CD4-positive, alpha-beta T cell treated with Interferon alpha-2 for 1 hour (primary cell): ENCODE measurements at places on chromosomes 3 and 15.

GRCh38 chr3:156149876-156150275, 29.5 kb downstream of the KCNAB1 start:
- no peak for DNase-seq

GRCh38 chr3:55177749-55178148, 249.9 kb upstream of the LRTM1 start:
- no peak for DNase-seq

GRCh38 chr3:37825744-37826400, 35.8 kb upstream of the CTDSPL start:
- no peak for DNase-seq

DNA sequence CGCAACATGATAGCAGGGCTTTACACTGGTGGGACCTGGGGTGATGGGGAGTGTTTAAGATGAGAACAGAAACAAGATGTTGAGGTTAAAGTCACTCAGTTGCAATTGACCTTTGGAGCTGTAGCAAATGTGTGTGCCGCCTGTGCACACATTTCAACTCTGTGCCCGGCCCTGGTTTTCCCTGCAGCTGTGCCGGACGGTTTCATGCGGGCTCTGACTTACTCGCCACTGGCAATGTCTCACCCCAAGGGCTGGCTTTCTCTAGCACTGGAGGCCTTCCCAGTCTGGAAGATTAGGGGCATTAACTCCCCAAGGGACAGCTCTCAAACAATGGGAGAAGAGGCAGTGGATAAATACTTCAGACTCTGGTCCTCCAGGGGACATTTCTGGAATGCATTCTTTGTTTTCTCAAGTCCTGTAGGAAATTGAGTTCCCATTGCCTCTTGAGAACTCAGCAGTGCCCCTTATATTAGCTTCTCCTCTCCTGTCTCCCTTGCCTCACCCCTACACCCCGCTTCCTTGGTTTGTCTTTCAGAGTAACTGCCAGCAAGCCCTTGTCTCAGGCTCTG, 152.5 kb downstream of the EDEM1 start:
- DNase-seq = no peak

GRCh38 chr15:83289160-83289559, 4.7 kb upstream of the BNC1 start:
- DNase-seq = no peak

DNA sequence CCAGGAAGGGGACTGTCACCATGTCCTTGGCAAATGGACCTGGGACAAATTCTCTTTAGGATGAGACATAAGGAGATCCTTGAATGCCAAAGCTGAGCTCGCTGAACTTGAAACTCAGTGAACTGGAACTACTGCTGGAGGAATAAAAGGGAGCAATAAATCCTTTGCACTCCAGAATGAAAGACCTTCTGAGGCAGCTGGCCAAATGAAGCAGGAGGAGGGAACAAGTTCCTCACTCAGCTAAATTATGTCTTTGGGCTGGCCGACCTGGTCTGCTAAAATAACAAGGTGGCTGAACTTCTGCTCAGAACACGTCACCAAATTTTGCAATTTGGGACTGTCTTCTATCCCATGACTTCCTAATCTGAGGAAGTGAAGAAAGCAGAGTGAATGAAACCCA, 314.7 kb downstream of the LPP start:
- DNase-seq = no peak

- DNase-seq = no peak
Observed at GRCh38 chr3:127053450-127053849, 70.5 kb downstream of the PLXNA1 start.

- DNase-seq = no peak
Observed at GRCh38 chr3:122969585-122970469, 57.7 kb downstream of the SEMA5B start.

- DNase-seq = no peak
Observed at GRCh38 chr3:193885832-193886231, 250.1 kb upstream of the HES1 start.

GRCh38 chr3:197364410-197365071, 66.1 kb upstream of the DLG1 start:
- no peak for DNase-seq

DNA sequence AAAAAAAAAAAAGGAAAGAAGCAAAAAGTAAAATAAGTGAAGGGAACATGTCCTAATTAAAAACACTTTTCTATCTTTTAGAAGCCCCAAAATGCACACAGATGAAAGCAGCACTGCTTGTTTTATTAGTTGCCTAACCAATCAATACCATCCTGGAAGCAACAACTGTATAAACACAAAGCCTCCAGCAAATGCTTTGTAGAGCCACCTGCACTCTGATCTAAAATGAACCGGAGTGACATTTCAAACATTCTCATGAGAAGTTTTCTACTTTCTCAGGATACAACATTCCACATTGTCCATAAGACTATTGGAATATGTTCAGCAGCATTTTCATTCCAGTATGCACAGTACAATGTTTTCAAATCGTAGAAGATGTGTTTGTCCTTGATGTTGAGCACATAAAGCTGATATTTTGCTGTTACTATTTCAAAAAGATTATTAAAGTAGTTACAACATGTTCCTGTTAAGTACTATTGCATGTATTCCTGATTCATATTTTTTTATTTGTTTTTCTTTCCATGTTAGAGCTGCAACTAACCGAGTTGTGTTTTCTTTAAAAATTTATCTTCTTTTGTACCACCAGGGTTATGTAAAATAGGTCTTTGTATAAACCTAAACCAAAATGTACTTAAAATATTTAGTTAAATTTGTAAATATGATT, 50.3 kb upstream of the PLSCR5 start:
- no peak for DNase-seq

DNA sequence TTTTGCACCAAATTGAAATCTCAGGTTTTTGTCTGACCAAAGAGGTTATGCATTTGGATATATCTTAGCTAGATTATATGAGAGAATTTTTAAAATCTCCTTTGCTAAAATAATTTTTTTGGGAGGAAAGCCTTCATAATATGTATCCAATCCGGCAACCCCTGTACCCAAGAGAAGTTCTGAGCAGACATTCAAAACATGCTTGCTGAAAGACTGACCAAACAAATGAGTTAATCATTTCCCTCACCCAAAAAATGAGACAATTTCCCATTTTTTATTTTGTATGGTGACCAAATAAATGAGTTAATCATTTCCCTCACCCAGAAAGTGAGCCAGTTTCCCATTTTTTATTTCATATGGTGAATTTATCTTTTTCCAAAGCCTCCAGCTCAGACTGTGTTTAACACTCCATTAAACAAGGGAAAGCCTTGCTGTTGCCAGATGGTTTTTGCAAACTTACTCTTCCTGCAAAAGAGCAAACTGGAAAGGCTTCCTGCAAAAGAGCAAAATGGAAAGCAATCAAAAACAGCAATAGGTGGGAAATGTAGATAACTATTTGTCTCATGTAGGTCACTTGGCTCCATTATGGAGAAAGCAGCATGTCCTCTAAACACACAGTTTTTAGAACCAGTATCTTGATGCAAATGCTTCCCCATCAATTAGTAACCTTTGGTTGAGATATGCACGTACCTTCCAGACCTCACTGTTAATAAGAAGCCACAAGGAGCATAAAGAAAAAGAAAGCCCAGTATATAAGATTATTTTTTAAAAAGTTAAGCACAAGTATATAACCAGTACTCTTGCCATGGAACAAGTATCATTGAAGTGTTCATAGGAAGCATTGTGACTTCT, 78.4 kb upstream of the OSTN start:
- no peak for DNase-seq

DNA sequence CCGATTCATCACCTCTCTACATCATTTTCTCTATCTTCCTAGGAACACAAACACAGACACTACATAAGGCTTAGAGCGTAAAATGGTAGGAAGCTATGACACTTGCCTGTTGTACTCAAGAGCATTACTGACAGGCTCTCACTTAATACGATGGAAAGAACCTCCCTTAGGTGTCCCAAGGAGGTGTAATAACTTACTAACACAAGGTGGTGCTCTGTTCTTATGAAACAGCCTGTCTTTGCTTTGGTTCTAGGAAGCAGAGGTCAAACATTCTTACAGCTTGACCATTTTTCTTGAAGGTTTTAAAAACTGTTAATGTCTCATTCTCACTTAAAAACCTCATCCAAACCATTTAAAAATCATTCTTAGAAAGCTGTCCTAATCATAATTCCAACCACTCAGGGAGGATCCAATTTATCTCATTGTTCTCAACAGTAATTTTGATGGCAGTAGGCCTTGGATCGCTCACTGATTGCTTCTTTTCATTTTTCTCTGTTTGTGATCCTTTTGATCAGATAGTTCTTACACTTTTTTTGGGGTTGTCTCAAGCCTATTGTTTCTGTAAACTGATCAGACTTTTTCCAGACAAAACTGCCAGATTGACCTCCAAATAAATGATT, 317.8 kb upstream of the AGTR1 start:
- no peak for DNase-seq
